ENCODE measurements at places on chromosomes 4 and X. TPM values are rescaled to one million over a fixed set of nuclear protein-coding genes. Genes with fewer than 3 reads are reported as not detected.

S100G gene
- not detected for total RNA-seq

FHDC1 gene
- total RNA-seq: 1.7 TPM

MAGEC2 gene
- total RNA-seq: not detected

NAP1L3 gene
- 5.5 TPM for total RNA-seq

FOXO4 gene
- 4.3 TPM for total RNA-seq
